ENCODE measurements at places on chromosomes 6 and 20.

GRCh38 chr6:133969285-133969920 lies 16.4 kb downstream of the TBPL1 start:
- DNase-seq: no peak

GRCh38 chr20:926670-927069 lies 10.5 kb upstream of the ANGPT4 start:
- DNase-seq: no peak

GRCh38 chr20:60631585-60632287 lies 620.3 kb upstream of the CDH4 start:
- DNase-seq: no peak

- DNase-seq: no peak
Observed at GRCh38 chr6:37122861-37123260, 47.1 kb upstream of the PIM1 start.

- DNase-seq: no peak
Observed at GRCh38 chr20:61972636-61973508, 92.8 kb downstream of the TAF4 start.

- DNase-seq: no peak
Observed at GRCh38 chr20:58655328-58656107, 4.4 kb downstream of the STX16 start.

DNA sequence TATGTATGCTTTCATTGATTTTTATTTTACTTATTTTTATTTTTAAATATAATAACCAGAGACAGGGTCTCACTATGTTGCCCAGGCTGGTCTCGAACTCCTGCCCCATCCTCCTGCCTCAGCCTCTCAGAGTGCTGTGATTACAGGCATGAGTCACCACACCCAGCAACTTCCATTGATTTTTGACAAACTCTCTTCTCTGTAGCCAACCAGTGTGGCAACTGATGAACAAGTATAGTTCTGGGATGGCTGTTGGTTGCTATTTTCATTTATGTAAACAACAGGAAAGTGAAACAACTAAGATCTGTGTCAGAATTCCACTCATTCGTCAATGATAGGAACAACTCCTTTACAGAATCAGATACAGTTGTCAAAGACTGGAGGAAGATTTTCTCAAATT lies 356.7 kb upstream of the JARID2 start:
- DNase-seq: no peak

DNA sequence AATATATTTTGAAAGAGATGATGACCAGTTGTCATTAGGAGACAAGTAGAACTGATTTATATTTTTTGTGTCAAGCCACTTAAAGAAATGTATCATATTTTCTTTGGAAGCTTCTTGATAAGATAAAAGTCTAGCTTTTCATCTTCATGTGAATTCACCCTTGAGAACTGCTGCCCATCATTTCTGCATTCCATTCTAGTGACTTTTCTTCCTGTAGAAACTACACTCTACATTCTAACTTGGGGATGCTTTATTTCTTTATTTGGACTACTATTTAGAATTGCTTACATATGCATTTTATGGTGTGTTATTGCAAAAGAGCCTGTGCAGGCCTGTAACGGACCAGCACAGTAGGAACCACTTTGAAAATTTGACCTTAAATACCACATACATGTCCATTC lies 335.0 kb upstream of the KCNQ5 start:
- no peak for DNase-seq

DNA sequence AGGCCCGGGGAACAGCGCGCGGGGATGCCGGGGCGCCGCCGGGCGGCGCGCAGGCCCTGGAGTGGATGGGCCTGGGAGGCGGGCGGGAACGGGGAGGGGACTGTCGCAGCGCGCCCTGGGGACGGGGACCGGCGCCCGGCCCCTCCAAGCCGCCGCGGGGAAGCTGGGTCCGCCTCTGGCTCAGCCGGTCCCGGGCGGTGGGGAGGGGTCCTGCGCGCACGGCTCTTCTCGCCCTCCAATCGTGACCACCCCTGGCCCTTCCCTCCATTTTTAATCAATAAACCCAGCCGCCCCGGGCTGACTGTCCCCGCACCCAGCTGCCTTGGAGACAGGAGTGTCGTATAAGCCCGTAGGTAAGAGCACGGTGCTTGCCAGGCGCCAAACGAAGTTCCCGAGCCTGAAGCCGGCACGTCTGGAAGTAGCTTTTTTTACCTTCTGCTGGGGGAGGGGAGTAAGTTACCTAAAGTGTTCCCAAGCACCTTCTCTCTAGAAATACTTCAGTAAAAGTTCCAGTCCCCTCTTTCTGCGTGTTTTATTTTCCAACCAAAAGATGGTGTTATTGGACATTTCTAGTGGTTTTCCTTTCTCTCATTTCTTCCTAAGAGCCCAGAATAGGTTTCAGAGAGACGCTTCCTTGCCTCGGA lies 780 bp upstream of the TAF4 start:
- no peak for DNase-seq

GRCh38 chr20:51014797-51015722 lies 7.8 kb downstream of the KCNG1 start:
- no peak for DNase-seq

DNA sequence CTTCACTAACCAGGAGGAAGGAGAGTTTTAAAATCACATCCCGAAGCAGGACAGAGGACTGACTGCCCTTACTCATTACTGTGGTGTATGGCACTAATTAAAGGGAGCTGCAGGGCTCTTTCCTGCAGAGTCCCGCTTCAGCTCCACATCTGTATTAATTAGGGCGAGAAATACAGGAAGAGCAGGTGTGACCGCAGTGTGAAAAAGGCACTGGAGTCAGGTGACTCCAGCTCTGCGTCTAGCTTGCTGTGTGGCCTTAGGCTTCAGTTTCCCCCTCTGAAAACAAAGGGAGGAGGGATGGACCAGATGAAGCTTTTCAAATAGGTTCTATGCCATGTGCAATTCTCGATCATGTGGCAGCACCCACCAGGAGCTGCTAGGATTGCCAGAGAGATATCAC lies 34.0 kb downstream of the KIAA1755 start:
- DNase-seq: no peak

GRCh38 chr6:118280210-118280609 lies 267.9 kb upstream of the PLN start:
- no peak for DNase-seq

- DNase-seq: no peak
Observed at GRCh38 chr20:57577679-57578475, 17.0 kb downstream of the PCK1 start.

DNA sequence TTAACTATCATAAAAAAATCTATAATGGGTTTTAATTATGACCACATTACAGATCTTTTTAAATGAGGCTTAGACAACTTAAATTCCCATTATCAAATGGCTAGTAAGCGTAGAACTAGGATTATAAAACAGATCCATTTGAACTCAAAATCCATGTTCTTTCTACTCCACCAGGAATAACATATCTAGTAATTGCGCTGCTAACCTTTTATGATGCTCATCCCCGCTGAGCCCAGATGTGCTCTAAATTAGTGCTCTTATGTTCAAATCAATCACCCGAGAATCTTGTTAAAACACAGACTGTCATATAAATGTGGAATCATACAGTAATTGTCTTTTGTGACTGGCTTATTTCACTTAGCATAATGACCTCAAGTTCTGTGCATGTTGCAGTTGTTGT lies 903.1 kb downstream of the PHF3 start:
- DNase-seq: no peak

- DNase-seq: peak; percentile 65
Observed at GRCh38 chr20:64057628-64058498, 5.1 kb upstream of the TCEA2 start.

DNA sequence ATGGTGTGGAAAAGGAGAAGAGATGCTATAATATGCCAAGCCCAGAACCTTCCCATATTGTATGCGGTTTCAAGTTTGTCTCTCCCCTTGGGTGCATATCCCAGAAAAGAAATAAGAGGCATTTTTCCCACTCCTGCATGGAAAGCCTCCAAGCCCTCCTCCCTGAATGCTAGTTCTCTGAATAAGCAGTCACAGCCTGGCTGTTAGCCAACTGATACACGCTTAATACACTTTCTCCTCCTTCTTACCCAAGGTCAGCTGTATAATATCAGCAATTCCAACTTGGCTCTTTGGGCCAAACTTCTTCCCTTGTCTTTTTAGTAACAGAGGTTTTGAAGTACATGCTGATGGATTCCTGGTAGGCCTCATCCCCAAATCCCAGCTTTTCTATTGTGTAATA lies 440.1 kb downstream of the EPHA7 start:
- DNase-seq: no peak

- DNase-seq: no peak
Observed at GRCh38 chr20:56381501-56381900, 10.5 kb downstream of the AURKA start.

DNA sequence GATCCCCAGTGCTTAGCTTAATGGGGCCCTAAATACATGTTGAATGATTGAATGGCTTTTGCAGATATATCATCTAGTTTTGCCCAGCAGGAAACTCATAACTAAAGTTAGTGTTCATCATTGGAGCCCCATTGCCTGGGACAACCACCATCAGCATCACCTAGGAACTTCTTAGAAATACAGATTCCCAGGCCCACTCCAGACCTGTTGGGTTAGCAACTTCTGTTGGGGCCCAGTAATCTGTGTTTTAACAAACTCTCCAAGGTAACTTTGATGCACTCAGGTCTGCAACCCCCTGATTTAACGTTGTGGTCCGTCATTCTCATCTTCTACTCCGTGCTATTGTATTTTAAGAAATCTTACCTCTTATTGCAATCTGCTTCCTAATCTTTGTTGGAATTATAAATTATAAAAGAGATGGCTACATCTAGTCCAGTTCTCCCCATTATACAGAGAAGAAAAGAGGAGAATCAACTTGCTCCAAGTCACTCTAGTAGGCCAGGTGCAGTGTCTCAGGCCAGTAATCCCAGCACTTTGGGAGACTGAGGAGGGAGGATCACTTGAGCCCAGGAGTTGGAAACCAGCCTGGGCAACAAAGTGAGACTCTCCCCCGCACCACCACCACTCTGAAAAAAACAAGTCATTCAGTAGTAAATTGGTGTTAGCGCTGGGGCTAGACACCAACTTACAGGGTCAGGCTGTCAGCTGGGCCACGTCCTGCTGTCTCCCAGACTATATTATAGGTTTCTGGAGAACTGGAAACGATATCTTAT lies 13.7 kb downstream of the FOXP4 start:
- no peak for DNase-seq

DNA sequence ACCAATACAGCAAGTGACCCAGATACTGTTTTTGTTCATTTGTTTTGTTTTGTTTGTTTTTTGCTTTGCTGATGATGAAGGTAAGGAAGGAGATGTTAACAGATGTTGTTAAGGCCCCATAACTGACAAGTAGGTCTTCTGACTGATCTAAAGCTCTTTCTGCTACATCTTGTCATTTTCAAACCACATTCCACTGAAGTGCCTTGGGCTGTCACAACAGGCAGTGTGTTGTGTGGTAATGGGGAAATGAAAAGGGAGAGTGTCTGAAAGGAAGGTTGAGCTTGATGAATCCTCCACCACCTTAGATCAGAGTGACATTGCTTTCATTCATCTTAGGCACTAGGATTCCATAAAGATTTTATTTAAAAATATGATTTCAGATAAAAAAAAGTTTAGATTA lies 479.4 kb upstream of the SYNCRIP start:
- no peak for DNase-seq

DNA sequence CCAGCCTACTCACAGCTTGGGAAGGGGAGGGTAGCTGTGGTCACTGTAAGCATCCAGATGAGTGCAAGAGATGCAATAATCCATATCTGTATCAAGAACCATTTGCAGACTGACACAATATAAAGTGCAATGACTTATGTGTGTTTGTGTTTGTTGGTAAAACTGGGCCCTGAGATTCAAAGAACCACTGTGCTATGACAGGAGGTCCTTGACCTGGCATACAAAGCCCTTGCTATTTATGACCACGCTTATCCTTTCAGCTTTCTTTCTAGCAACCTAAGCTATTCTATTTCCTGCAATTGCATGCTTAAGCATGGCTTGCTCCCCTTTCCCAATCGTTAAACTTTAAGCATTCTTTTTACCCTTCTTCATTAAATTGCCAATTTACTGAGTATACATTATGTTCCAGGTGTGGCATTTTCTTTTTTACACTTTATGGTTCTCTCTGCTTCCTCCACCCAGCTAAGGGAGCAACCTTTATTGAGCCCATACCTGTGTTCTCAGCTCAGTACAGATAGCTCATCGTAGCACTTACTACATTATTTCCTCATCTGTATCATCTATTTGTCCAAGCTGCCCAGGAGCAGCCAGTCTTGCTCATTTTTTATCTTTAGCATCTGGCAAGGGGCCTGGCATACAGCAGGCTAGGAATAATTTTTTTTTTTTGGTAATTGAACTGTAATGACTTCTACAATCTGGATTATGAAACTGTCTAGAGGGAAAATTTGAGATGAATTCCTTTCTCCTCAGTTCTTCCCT lies 3.5 kb downstream of the MCUR1 start:
- no peak for DNase-seq

DNA sequence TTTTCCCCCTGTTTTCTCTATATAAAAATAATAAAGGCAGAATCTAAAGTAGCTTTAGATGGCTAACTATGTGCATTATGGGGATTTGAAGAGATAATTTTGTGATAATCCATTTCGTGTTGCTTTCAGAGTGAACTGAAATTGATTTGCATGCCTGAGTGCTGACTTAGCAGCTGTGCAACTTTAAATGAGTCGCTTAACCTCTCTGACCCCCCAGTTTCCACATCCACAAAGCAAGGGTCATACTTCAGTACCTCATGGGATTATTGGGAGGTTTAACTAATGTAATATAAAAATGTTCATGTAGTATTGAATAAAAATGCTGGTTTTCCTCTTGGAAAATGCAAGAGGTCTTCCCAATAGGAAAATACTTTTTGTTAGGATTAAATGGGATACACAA lies 63.8 kb upstream of the FABP7 start:
- DNase-seq: no peak

Data from T-helper 17 cell (primary cell).